Natural killer cell (primary cell): ENCODE measurements at places on chromosomes 2 and 18. TPM values are rescaled to one million over a fixed set of nuclear protein-coding genes. Genes with fewer than 3 reads are reported as not detected.

GRCh38 chr18:14769381-14769780, 21.4 kb downstream of the ANKRD30B start:
- no peaks in the 10 kb centered on the region for H3K36me3 ChIP-seq
- H3K4me3 ChIP-seq = no peak overlapping the region
- H3K4me1 ChIP-seq = no peaks in the 10 kb centered on the region

The GALNT3 gene
- 52.7 TPM for total RNA-seq

DNA sequence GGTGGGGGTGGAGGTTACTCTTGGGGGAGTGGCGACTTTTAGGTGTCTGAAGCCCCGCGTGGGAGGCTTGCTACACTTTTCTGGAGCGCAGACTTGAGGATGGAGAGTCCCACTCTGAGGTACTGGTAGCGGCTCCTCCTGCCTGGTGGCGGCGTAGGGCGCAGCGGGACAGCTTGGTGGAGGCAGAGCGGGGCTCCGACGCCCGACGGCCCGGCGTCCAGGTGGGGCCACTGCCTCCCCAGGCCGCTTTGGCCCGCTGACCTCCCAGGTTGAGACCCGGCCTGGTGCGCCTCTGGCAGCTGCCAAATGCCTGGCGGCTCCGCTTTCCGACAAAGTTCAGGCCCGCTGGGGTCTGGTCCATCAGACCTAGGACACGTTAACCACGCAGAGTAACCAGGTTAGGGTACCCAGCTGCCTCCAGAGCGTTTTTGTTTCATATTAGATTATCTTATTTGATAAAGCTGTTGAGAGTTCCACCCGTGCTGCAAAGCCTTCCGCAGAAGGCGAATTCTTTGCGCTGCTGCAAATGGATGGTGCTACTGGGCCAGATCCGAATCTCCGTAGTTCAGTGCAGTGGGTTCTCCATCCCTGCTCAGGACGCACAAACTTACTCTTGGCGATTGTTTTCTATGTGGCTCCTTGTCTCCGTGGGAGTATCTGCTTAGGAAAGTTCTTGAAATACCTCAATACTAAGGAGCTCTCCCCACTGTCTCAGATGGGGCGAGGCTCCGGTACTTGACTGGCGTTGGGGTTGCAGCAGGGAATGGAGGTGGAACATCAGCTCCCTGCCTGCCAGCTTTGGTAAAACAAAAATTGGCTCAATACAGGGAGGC, 405.9 kb downstream of the XIRP2 start:
- no peak for DNase-seq
- no peaks in the 10 kb centered on the region for H3K36me3 ChIP-seq
- H3K27me3 ChIP-seq = peaks cover 30% of the 10 kb centered on the region
- H3K27ac ChIP-seq = no peak overlapping the region

- no peak for DNase-seq
- H3K27ac ChIP-seq = no peak overlapping the region
- no peaks in the 10 kb centered on the region for H3K36me3 ChIP-seq
- no peaks in the 10 kb centered on the region for H3K27me3 ChIP-seq
Observed at GRCh38 chr2:109377976-109378375, 235.8 kb downstream of the SEPTIN10 start.

DNA sequence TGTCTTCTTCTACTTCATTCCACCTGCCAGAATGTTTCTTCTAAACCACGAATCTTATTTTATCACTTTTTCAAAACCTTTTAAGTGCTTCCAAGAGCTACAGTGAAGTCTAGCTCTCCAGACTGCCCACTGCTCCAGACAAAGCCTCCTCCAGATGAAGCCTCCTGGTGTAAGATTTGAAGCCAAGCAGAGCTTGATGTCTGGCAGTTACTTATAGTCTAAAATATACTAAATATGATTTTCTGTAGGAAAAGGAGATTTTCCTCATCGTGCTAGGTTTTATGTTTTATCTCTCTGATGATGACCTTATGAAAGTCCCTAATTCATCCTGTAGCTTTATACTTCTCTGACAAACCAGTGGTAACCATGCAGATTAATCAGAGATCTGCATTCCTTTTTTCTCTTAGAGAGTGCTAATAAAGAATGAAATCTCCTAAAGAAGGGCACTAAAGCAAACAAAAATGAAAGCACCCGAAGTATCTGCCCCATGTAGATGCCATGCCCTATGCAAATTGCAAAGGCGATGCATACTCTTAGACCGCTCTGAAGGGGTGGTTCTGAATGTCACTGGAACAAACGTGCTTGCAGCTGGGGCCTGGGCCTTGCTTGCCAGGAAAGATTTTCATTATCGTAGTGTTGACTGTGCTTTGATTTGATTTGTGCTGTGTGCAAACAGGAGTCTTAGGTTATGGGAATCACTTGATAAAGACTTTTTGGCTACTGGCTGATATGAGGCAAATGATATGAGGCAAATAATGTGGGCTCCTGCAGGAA, 314.2 kb downstream of the PID1 start:
- no peaks in the 10 kb centered on the region for H3K27me3 ChIP-seq
- no peaks in the 10 kb centered on the region for H3K36me3 ChIP-seq
- no peak overlapping the region for H3K4me3 ChIP-seq
- DNase-seq = no peak
- H3K27ac ChIP-seq = no peak overlapping the region

GRCh38 chr18:75607701-75608100, 180.2 kb upstream of the SMIM21 start:
- DNase-seq = no peak
- no peak overlapping the region for H3K27ac ChIP-seq
- H3K36me3 ChIP-seq = no peaks in the 10 kb centered on the region
- no peaks in the 10 kb centered on the region for H3K4me1 ChIP-seq
- H3K27me3 ChIP-seq = no peaks in the 10 kb centered on the region

DNA sequence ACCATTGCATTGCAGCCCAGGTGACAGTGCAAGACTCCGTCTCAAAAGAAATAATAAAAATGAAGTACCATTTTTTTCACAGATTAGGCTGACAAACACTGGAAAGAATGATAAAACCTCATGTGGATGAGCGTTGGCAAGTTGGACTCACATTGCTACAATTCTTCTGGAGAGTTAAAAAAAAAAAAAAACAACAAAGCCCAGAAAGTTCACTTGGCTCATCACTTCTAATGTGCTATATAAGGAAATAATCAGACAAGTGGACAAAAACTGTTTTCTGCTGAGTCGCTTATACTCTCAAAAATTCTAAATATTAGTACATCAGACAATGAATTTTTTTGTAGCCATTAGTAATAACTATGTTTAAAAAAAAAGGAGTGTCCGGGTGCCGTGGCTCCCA, 38.4 kb downstream of the PKP4 start:
- H3K4me3 ChIP-seq = no peak overlapping the region
- no peaks in the 10 kb centered on the region for H3K4me1 ChIP-seq
- no peak for DNase-seq
- no peaks in the 10 kb centered on the region for H3K27me3 ChIP-seq

The MAL gene
- 1.8 TPM for total RNA-seq

The ACTG2 gene
- total RNA-seq = not detected

GRCh38 chr2:85353876-85354285, 447 bp downstream of the RETSAT start:
- peaks cover 19% of the 10 kb centered on the region for H3K4me1 ChIP-seq
- H3K27me3 ChIP-seq = no peaks in the 10 kb centered on the region
- DNase-seq = no peak
- H3K4me3 ChIP-seq = peak overlapping the region; percentile 70

DNA sequence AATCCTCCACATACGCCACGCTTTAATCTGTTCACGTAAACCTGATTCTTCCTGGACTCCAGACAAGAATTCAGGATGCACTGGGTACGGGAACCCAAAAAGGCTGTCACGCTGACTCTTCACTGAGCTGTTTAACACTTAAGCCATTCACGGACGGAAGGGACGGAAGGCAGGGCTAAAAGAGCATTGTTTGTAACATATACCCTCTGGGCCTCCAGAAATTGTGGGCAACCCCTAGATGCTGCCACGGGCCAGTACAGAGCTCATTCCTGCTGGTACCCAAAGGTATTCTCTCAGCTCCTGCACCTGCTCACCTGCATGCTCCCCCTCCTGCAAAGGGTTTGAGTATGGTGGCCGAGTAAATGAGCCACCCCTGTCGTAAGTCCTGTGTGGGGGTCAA, 45.6 kb upstream of the RMP24 start:
- H3K4me3 ChIP-seq = no peak overlapping the region
- H3K36me3 ChIP-seq = no peaks in the 10 kb centered on the region

The POTEI gene
- total RNA-seq = not detected

DNA sequence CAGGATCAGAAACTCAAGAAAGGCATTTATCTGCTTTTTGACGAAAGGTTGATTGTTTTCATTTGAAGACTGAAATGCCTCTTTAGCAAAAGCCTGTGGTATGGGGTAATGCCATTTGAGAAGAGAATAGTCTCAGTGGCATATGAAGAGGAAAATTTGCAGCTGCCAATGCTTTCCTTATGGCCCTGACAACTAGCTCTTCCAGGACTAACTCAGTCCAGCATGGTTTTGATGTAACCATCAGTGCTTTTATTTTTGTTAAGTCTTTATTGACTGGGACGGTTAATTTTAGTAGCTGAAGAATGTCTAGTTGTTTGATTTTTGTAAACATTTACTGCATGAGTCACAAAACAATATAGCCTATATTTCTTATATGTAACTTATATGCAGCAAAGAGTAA, 158.4 kb downstream of the LNPK start:
- no peaks in the 10 kb centered on the region for H3K36me3 ChIP-seq
- no peak for DNase-seq
- no peak overlapping the region for H3K4me3 ChIP-seq
- no peak overlapping the region for H3K27ac ChIP-seq
- no peaks in the 10 kb centered on the region for H3K27me3 ChIP-seq

The SESTD1 gene
- 14.7 TPM for total RNA-seq

GRCh38 chr2:240551811-240552210, 6.0 kb downstream of the ANKMY1 start:
- H3K4me3 ChIP-seq = no peak overlapping the region
- peaks cover 5% of the 10 kb centered on the region for H3K4me1 ChIP-seq

GRCh38 chr2:30346471-30347169, 100.4 kb upstream of the LCLAT1 start:
- DNase-seq = no peak
- H3K4me3 ChIP-seq = no peak overlapping the region
- H3K27me3 ChIP-seq = no peaks in the 10 kb centered on the region

The SLC35G4 gene
- not detected for total RNA-seq

DNA sequence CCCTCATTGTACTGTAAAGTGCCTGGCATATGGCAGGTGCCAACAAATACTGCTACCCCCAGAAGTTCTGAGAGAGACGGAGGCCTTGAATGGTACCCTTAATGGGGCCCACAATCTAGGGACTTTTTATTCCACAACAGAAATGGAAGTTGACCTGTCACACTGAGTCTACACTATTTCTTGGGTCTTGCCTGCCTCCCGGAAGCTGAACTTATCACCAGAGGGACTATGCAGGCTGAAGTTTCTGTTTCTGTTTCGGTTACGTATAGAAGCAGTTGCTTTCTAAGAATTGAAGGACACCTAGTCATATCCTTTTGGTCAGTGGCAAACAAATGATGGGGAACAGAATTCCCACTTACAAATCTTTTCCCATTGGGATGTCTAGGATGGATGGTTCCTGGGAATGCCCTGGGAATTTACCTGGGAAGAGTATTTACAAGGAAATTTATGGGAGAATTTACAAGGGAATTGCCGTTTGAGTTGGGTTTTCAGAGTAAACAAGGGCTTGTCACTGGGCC, 74.2 kb downstream of the HS1BP3 start:
- H3K27ac ChIP-seq = peak overlapping the region; percentile 78
- H3K27me3 ChIP-seq = no peaks in the 10 kb centered on the region
- no peak overlapping the region for H3K4me3 ChIP-seq
- no peaks in the 10 kb centered on the region for H3K36me3 ChIP-seq
- DNase-seq = peak; percentile 78

The SLC5A7 gene
- not detected for total RNA-seq

GRCh38 chr2:219451661-219452360, 17.2 kb downstream of the SPEG start:
- DNase-seq = no peak
- H3K4me1 ChIP-seq = no peaks in the 10 kb centered on the region
- no peak overlapping the region for H3K4me3 ChIP-seq
- no peaks in the 10 kb centered on the region for H3K36me3 ChIP-seq

The NTSR2 gene
- not detected for total RNA-seq

The ARHGAP28 gene
- not detected for total RNA-seq

- H3K27me3 ChIP-seq = no peaks in the 10 kb centered on the region
- H3K36me3 ChIP-seq = no peaks in the 10 kb centered on the region
- H3K4me3 ChIP-seq = no peak overlapping the region
- H3K27ac ChIP-seq = no peak overlapping the region
Observed at GRCh38 chr2:240733803-240734495, 42.3 kb downstream of the AQP12A start.

GRCh38 chr2:38862476-38862875, 13.3 kb downstream of the DHX57 start:
- DNase-seq = no peak
- H3K27me3 ChIP-seq = no peaks in the 10 kb centered on the region
- H3K36me3 ChIP-seq = peaks cover 37% of the 10 kb centered on the region

The SH3YL1 gene
- 32.3 TPM for total RNA-seq

GRCh38 chr2:109324861-109325260, 195.9 kb downstream of the SH3RF3 start:
- no peak overlapping the region for H3K27ac ChIP-seq
- H3K27me3 ChIP-seq = no peaks in the 10 kb centered on the region
- H3K4me1 ChIP-seq = peaks cover 5% of the 10 kb centered on the region
- no peaks in the 10 kb centered on the region for H3K36me3 ChIP-seq

The HOXD3 gene
- total RNA-seq = not detected

The DYSF gene
- total RNA-seq = 12.4 TPM

- no peaks in the 10 kb centered on the region for H3K27me3 ChIP-seq
- H3K36me3 ChIP-seq = no peaks in the 10 kb centered on the region
- no peak overlapping the region for H3K27ac ChIP-seq
- no peak for DNase-seq
- no peaks in the 10 kb centered on the region for H3K4me1 ChIP-seq
Observed at GRCh38 chr2:79292958-79293315, 133.4 kb upstream of the REG3A start.
